Effector memory CD4-positive, alpha-beta T cell (primary cell): ENCODE measurements at places on chromosomes 2 and 18.

DNA sequence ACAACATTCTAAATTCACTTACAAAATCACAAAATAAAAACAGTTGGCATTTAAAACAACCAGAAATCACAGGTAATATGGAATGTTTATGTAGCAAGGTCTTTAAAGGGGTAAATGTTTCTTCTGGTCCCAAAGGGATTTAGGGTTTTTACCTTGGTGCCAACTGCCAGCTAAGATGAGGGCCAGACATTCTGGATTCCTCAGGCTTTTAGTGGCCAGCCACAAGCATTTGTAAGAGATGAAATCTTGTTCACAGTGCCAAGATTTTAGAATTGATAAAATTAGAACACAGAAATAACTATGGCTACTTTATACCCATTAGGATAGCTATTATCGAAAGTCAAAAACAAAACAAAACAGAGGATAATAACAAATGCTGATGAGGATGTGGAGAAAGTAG lies 60.4 kb upstream of the CDKL4 start:
- DNase-seq = no peak

DNA sequence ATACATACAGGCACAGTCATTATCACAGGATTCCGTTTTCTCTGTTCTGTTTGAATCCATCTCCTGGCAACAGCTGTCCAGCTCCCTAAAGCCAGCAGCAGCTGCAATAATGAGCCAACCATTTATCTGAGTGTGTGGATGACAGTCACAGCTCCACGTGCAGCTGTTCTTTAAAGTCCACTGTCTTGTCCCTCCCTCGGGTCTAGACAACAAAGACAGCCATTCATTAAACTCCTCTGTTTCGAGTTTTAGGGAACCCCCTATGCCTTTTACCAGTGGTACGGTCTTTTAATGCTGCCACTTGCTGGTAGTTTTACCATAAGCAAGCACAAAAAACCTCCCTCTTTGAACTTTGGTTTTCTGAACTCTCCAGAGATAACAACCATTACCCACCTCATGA lies 16.0 kb upstream of the MSGN1 start:
- no peak for DNase-seq

DNA sequence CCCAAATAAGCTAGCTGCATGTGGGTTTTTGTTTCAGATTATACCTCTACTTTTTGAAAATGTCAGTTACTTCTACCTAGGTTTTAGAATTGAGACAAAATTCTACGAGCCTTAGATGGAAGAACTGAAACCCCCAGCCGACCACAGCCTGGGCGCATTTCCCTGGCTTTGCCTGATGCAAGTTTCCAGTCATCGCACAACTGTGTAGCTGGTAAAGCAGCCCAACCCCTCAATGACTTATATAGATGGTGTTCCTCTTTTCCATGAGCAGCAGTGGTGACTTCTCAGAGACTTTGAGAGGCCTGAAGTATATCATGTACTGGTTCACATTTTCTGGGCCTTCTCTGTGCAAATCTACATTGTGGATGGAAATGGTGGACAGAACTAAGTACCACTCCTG lies 515.4 kb upstream of the RAB6C start:
- no peak for DNase-seq

DNA sequence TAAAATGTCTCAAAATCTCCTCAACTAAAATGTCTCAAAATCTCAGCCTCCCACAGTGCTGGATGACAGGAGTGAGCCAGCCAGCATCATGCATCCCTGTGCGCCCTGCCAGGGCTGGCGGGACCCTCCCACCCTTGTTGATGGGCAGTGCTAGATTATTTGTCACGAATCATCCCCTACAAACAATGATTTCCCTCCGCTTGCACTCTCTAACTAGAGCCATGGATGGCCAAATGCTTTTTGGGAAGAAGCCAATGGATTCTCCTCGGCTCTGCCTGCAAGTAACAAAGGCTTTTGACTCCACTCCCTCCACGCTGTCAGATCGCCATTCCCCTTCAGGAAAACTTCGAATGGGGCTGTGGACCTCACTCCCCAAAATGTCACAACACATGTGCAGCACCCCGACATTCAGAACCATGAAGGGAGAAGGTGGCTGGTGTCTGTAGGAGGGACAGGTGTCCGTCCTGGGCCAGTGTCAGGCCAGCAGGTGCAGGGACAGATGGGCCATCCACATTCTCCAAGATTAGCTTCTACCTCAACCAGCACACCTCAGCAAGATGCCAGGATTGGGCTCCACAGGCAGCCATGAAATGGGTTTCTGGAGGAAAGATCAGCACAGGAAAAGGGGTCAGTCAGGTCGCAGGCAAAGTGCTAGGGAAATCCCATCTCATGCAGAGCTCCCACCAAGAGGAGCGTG lies 11.5 kb downstream of the AMER3 start:
- no peak for DNase-seq

- no peak for DNase-seq
Observed at GRCh38 chr2:144674071-144674470, 154.2 kb upstream of the ZEB2 start.

DNA sequence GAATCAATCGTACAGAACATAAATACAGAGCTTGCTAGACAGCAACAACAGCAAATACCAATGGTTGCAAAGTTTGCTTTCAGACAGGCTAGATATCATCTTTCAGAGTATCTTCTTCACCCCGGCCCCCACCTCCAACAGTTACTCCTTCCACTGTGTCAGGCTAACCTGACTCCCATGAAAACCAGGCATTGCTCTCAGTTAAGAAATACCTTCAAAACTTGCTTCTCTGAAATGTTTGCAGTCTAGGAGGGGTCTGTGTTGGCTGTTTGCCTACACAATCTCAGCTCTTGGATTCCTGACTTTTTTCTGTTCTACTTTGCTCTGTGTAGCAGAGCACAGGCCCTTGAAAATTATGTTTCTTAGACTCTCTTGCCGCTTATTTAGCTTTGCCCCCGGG lies 599.5 kb upstream of the SYT4 start:
- no peak for DNase-seq

DNA sequence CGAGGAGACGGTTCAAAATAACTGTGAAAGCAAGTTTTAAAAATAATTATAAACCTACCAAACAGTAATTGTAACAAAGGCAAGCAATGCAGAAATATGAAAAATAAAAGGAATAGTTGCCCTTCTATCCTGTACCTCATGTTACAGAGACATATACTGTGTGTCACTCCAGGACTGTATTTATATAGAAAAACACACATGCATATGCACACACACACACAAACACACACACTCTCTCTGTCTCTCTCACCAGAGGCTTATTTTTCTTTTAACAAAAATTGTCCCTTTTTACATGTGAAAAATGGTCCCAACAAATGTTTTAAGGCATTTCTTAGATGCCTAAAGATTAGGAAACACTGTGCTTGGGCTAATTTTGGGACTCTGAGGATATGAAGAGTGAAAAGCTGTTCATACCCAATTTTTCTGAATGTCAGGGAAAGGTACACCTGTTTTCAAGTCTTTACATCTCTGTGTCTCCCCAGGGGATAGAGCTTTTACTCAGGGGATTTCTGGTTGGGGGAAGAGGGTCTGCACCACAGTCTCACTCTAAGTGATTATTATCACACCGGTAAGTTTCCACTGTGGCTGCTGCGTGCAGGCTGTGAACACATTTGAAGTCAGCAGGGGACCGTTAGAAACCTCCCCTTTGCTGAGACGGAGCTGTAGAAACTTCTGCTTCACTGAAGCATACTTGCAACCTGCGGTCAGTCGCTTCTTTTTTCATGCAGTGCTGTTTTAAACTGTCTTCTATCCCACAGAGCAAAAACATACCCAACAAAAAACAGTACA lies 51.4 kb upstream of the SPAG16 start:
- DNase-seq = peak; percentile 17

GRCh38 chr2:132463719-132464118 lies 47.1 kb downstream of the GPR39 start:
- DNase-seq = no peak

DNA sequence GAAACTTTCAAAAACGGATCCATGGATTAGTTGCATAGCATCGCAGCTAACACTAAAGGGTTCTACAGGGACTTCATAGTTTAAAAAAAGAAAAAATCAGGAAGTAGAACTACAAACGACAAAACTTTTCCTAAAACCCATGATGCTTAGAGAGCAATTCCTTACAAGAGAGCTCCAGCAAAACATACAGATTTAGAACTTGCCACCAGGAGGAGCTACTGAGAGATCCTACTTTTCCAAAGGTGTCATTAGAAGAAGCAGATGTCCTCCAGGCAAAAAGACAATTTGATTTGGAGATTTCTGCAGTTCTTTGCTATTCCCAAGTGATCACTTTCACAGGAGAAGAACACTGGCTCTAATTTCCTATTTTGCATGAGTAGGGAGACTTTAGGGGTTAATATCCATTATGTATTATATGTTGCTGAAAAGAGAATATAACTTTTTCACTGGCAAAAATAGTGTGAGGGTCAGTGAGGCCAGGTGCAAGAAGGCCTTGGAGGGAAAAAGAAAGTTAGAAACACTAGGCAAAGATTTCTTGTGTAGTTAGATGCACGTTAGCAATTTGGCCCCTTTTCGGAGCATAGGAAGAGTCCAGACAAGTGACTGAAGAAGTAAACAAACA lies 436.2 kb downstream of the SUCLG1 start:
- DNase-seq = no peak

DNA sequence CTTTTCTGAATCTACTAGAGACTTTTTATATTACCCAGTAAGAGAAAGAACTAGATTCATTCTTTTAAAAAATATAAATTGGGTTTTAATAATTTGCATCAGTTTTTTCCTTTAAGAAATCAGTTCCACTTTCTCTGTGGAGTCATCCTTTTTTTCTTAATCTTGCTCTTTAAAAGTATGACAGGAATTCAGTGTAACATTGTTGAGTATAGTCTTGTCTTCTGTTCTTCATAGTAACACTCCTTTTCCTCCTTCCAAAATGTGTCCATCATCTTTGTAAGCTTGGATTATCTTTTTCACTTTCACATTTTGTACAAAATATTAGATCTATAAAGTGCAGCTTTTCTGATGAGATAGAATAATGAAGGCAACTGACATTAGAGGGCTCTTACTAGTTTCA lies 135.4 kb downstream of the HAUS1 start:
- DNase-seq = no peak

- DNase-seq = no peak
Observed at GRCh38 chr2:161426455-161426921, 10.4 kb downstream of the TBR1 start.

DNA sequence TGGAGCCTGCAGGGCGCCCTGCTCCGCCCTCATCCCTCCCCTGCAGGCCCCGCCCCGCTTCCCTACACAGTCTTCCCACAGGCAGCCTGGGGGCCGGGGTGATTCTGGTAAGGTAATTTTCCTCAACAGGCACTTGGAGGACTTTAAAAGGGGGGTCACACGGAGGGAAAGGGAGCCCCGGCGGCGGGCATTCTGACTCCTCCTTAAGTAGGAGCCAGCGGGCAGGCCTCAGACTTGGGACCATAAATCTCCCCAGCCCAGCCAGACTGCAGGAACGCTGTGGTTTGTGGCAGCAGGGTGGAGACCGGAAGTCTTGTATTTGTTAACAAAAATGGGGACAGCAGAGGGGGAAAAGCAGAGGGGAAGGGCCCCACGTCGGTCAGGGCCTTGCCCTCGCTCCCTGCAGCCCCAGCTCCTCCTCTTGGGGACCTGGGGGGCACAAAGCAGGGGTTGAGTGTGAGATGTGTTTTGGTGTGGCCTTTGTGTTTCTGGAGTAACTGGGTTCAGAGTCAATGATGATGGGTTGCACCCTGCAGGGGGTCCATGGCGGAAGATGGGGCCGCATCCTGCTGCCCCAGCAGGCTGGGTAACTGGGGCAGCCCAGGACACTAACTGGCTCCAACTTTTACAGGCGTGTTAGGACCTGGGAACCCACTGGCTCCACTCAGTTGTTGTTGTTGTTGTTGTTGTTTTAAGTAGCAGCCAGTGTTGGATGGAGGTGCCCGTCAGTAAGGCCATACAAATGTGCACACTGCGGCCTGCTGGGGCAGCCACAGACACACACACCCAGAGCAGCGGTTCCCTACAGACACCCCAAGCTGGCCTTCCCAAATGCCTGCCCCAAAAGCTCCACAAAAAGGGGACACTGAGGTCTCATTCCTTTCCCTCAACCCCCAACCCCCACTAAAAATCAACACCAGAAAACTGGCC lies 27.7 kb downstream of the SMAD7 start:
- peak; percentile 40 for DNase-seq

DNA sequence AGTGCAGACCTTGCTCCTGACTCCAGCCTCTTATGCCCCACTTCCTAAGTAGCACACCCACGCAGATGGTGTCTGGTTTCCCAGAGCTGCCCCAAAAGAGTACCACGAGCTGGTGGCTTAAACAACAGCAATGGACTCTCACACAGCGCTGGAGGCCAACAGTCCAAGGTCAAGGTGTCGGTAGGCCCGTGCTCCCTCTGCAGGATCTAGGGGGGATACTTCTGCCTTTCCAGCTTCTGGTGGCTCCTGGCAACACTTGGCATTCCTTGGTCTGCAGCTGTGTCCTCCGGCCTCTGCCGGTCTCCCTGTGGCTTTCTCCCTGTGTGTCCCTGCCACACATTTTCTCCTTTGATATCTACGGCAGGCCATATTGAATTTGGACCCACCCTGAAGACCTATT lies 99.0 kb downstream of the TSHZ1 start:
- no peak for DNase-seq

DNA sequence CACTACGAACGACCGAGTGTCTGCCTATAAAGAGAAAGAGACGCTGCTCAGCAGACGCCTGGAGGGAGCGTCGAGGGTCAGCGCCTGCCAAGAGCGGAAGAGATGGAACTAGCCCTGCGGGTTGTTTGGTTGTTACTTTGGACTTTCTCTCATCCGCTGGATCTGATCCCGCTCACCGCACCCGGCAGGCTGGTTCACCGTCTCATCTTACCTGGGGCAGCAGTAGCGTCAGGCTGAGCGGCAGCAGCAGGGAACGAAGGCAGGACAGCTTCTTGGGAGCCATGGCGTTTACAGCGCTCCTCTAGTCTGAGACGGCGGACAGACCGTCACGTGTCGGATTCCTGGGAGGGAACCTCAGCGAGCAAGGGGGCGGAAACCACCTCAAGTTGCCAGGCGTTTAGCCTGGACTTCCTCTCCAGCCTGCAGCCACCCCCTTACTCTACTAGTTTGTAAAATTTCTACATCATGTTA lies 1.9 kb downstream of the GLB1L start:
- no peak for DNase-seq

- DNase-seq = no peak
Observed at GRCh38 chr2:101832114-101832513, 134.6 kb downstream of the MAP4K4 start.

DNA sequence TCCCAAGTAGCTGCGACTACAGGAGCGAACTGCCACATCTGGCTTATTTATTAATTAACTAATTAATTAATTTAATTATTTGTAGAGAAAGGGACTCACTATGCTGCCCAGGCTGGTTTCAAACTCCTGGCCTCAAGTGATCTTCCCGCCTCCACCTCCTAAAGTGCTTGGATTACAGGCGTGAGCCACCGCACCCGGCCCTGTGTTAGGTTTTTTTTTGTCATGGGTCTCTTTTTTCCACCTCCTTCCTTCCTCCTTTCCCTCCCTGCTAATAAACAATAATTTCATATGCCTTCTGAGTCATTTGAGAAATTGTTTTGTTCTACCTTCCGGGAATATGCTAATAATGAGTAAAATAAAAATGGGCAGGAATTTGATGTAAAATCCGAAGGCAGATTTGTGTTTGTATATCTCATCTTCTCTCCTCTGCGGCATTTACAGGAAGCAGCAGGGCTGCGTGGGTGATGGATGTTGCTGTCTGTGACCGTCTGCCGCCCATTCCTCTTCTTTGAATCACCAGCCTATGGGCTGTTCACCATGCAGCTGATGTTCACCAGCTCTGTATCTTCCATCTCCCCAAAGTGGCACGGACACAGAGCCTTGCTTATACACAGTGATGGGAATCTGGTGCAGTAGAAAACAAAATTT lies 89.9 kb downstream of the ACSL3 start:
- no peak for DNase-seq
